ENCODE measurements at places on chromosomes 7 and 10.

DNA sequence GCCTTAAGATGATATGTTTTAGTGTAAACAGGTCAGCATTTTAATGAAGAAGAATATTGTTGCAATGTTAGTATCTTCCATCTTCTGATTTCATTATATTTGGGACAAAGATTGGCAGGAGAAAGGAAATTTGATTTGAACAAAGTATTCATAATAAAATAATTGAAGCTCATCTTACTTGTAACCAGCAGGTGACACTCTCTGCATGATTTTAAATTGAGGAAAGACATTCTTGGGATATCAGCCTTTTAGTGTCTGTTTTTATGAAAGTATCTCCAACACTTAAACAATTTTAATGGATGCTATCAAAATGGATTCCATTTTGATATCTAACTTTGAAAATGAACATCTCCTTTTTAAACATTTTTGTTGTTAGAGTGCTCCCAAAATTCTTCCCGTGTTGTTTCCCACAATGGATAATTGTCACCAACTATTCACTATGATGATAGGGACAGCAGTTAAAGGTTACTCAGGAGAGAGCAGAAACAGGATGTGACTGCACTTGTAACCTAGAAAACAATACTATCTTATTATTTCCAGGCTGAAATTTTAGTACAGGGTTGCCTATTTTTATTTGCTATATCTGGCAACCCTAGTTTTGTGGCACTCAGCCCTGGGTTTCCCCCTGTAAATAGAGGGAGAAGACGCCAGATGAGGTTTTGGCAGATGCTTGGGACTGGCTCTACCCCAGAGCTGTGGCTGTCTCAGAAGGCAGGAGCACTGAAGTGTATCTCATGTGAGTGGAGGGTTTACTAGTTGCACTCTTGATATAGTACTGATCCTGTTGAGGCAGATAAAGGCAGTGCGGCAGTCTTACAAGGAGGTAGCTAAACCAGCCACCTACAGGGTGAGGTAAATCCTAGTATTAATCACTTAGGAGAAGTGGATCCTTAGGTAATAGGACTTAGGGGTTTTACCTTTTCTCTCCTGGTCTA is 31.0 kb upstream of the ABCB4 start:
- DNase-seq = no peak

DNA sequence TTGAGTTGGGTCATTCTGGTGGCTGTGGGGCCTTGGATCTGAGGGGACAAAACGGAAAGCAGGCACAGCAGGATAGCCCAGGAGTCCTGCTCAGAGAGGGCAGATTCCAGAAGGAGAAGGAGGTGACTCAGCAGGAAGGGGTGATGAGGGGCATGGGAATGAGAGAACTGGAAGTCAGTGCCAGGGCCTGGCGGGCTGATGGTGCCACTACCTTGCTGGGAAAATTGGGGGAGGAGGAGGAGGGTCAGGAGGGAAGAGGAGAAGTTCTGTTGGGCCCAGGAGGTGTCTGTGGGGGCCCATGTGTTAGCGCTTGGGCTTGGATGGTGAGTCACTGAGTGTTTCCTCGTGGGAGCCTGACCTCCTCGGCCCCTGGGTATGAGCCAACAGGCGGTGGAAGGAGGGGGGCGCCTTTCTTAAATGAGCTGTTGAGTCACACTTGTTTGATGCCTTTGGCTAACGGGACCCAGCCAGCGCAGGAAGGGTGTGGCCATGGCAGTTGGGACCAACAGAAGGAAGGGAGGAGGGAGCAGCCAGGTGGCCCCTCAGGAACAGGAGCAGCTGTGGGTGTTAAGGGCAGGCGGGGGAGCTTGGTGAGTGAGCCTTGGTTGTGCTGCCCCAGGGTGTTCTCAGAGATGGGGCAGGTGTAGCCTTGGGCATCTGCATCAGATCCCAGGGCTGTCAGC is 130.0 kb upstream of the BTBD16 start:
- DNase-seq = no peak

DNA sequence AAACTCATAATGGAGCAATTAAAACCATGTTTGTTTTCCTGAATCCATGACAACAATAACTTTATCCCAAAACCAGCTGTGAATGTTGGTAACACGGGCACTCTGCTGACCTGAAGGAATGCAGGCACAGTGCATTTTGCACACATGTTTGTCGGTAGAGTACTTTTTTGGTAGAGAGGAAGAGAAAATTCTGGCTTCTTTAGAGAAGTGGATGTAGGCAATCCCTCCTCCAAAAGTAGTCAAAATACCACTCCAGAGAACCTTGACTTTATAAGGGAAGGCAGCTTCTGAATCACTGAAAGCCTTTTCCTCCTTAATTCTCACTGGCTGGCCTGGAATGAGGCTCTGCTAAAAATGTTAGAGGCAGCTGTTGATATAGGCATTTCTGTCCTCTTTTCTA is 15.8 kb upstream of the ACTA2 start:
- DNase-seq = no peak

DNA sequence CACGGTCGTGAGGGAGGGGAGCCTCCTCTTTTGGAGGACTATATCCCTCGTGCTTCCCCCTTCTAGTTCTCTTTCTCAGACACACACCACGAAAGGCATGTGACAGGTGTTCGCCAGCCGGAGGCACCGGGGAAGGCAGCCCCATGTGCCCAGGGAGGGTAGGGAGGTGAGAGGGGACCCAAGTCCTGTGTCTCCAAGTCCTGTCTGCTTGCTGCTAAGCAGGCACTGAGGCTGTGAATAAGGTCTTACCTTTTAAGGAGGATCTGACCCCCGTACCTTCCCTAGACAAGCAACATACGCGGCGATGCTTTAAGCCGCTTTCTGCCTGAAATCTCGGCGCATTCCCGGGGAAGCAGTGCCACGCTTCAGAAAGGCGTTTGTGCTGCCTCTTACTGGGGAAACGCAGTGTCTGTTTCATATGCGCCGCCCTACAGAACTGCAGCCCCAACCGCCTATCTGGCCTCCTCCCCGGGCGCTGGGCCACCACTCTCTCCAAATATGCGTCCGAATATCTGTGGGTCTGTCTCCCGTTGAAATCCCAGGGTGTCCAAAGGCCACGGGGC is 770 bp downstream of the PLXNA4 start:
- no peak for DNase-seq

DNA sequence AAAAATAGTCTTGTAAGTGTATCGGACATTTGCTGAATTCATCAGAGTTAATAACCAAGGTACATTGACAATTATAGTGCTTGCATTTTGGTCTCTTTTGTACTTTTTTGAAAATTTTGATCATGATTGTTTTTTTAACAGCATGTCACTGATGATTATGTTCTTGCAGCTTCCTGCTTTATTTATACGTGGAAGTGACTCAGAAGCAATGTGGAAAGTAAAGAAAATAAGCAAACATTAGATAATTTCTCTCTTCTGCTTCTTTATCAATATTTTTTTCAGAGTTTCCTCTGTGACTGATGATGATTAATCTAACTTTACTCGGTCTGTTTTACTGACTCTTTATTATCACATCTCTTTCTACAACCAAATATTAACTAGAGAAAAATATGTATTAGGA is 1351.9 kb downstream of the REEP3 start:
- no peak for DNase-seq

DNA sequence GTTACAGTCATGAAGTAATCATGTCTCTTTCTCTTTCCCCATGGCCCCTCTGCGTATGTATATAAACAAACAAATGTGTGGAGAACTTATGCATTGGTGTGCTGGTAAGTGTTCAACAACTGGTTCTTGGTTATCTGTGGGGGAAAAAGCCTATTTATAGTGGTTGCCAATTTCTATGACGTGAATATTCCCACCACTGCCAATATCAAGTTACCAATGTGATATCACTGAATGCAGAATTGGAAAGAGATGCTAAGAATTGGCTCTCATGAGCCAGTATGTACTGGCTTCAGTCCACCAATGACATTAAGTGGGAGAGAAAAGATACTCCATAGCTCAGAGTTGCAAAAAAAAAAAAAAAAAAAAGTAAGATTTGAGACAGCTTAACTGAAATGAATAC is 399.7 kb downstream of the REEP3 start:
- no peak for DNase-seq

Data from T-helper 1 cell (primary cell).